ENCODE measurements at places on chromosomes 7 and 10. TPM values are rescaled to one million over a fixed set of nuclear protein-coding genes. Genes with fewer than 3 reads are reported as not detected.
A peak's percentile ranks its signal among the peaks of the same experiment; 100 is the strongest.

- no peak for DNase-seq
Measured at GRCh38 chr10:60536529-60537114, 146.9 kb upstream of the ANK3 start.

GRCh38 chr7:116616555-116617059 is 55.4 kb upstream of the MET start:
- no peak for DNase-seq

DNA sequence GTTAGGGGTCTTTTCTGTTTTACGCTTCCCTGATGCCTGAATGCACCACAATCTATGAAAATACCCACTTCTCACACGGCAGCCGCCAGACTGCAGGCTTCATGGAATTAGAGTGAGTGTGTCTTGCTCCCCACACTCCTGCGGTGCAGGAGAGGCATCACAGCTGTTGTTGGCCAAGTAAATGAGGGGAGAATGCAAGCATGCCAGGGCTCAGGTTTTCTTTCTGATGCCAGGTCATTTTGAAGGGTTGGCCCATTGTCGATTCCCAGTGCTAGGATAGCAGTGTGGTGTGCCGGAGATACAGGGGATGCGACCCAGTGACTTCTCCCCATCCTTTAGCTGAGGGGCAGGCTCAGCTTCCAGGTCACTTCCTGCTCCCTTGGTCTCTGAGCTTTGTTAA is 16.3 kb downstream of the CXCL12 start:
- no peak for DNase-seq

GRCh38 chr10:79382491-79382941 is 35.2 kb downstream of the PPIF start:
- DNase-seq: no peak

GRCh38 chr7:22125436-22125835 is 179.7 kb upstream of the CDCA7L start:
- no peak for DNase-seq

- DNase-seq: no peak
Measured at GRCh38 chr7:22694597-22695207, 32.3 kb upstream of the IL6 start.

DNA sequence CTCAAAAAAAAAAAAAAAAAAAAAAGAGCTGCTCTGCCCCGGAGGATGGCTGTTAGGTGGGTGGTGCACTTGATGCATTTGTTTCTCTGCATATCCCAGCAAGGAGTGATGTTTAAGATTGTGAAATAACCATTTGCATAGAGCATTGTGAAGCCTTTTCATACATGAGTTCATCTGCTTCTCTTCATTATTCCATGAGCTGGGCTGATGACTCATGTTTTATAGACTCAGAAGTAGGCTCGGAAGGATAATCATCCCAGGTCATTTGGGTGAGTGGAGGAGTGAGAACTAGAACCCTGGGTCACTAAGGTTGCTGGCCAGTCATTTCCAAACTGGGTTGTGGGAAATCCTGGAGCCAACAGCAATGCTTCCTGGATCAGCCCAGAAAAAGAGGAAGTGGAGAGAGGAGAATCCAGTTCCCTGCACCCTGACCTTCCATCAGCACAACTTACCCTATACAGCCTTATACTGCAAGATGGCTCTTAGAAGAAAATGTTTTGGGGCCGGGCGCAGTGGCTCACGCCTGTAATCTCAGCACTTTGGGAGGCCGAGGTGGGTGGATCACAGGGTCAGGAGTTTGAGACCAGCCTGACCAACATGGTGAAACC is 45.3 kb downstream of the TACC2 start:
- DNase-seq: no peak

DNA sequence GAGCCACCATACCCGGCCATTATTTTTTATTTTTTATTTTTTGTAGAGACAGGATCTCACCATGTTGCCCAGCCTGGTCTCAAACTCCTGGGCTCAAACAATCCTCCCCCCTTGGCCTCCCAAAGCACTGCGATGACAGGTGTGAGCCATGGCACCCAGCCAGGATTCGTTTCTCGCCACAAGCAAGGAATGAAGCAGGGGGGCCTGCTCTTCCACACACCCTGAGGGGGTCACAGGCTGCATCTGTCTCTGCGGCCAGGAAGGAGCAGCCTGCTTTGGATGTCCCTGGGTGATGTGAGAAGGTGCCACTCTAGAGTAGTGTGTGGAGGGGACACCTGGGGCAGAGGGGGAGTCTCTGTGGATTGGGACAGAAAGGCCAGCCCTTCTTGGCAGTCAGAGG is 61.3 kb upstream of the TNRC18 start:
- no peak for DNase-seq

DNA sequence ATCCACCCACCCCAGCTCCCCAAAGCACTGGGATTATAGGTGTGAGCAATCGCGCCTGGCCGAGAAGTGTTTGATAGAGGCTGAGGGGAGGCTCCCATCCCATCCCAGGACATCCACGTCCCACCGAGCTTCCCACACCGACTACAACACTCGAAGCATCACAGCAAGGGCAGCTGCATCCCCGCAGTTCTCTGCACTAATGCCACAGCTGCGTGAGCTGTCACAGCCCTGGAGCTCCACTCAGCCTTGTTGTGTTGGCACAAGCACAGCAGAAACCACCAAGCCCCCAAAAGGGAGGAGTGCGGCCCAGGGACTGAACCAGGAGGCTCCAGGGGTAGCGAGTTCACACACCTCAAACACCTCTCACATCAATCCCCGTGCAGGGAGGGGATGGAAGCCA is 121.6 kb downstream of the DIP2C start:
- no peak for DNase-seq

DNA sequence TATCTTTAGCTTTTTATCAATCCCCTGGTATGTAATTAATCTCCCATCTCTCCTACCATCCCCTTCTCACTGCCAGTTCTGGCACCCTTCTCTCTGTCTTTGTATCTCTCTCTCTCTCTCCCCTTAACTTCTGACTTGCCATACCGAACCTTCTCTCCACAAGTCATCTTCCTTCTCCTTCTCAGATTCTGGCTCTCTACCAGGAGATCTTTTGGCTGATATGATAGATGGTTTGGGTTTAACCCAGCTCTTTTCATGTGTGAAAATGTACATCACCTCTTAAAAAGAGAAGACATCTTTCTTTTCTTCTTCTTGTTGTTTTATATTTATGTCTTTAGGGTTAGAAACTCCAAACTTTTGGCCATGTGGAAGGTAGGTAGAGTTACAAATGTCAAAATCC is 196.7 kb downstream of the HGF start:
- no peak for DNase-seq

- no peak for DNase-seq
Measured at GRCh38 chr7:108417926-108418325, 38.3 kb downstream of the NRCAM start.

- no peak for DNase-seq
Measured at GRCh38 chr7:45421806-45422205, 152.4 kb upstream of the ADCY1 start.

- DNase-seq: no peak
Measured at GRCh38 chr10:80488539-80489066, 34.5 kb downstream of the TSPAN14 start.

DNA sequence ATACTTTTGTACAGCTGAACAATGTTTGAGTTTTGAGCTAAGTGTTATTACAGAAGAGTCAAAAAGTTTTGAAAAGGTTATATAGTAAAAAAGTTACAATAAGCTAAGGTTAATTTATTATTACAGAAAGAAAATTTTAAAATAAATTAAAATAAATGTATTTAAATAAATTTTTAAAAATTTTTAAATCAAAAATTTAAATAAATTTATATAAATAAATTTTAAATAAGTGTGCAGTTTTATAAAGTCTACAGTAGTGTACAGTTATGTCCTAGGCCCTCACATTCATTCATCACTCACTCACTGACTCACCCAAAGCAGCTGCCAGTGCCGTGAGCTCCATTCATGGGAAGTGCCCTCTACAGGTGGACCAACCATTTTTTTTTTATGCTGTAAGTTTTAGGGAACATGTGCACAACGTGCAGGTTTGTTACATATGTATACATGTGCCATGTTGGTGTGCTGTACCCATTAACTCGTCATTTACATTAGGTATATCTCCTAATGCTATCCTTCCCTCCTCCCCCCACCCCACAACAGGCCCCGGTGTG is 462.9 kb upstream of the ZMIZ1 start:
- DNase-seq: no peak

- DNase-seq: no peak
Measured at GRCh38 chr7:134710854-134711624, 64.4 kb downstream of the BPGM start.

DNA sequence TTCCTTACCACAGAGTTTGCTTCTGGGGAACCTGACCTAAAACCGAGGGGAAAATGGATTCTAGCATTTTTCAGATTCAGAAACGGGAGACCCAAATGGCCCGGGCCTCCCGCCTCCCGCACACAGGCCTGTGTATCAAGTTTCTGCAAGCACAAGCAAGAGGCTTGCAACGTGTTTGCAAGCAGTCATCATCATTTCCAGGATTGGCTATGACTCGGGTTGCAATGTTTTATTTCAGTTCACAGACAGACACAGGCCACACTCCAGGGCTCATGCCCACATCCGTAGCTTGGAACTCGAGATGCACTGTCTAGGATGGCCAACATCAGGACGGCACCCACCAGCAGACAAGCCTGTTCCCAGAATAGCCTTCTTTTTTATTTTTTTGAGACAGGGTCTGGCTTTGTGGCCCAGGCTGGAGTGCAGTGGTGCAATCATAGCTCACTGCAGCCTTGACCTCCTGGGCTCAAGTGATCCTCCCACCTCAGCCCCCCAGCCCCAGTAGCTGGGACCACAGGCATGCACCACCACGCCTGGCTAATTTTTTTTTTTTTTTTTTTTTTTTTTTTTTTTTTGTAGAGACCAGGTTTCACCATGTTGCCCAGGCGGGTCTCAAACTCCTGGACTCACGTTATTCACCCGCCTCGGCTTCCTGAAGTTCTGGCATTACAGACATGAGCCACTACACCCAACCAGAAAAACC is 68.1 kb upstream of the FOXK1 start:
- DNase-seq: no peak

DNA sequence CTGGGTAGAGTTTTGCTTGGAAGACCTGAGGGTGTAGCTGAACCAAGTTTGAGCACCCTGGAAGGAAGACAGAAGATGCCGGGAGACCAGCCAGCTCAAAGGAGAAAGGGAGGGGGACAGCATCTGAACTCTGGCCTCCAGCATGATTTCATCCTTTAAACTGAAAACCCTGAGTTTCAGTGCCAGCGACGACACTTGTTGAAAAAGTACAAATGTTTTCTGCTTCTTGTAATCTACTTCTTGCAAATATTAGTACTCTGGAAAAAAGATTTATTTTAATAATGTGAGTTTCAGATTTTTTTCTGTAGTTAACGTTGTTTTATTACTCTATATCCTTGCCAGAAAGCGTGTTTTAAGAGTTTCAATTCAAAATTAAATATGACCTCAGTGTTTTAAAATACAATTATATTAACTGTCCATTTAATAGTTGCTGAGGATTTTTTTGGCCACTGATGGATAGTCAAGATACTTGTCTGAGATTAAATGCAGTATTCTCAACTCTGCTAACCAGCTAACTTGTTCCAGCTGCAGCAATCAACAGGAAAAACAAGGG is 227.7 kb downstream of the MGMT start:
- DNase-seq: no peak

DNA sequence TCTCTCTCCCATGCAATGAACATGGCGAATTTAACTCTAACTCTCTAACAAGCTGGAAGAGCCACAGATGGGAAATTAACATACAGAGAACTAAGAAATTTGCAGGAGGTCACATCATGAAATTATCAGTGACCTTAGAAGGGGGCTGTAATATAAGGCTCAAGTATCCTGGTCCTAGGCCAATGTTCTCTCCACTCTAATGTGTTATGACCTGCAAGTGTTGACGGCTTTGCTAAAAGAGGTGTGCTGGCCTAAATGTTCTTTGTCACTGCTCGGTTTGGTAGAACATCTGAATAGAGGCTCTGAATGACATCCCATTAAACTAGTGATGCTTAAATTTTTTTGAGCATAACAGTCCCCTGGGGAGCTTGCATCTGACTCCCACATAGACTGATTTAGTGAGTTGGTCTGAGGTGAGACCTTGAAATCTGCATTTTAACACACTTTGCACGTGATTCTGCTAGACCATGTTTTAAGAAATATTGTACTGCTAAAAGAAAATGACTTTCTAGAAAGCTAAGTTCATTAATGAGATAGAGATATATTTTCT is 129.3 kb downstream of the GFRA1 start:
- DNase-seq: no peak

- DNase-seq: peak; percentile 52
Measured at GRCh38 chr7:140229591-140230515, 53.1 kb upstream of the KDM7A start.

DNA sequence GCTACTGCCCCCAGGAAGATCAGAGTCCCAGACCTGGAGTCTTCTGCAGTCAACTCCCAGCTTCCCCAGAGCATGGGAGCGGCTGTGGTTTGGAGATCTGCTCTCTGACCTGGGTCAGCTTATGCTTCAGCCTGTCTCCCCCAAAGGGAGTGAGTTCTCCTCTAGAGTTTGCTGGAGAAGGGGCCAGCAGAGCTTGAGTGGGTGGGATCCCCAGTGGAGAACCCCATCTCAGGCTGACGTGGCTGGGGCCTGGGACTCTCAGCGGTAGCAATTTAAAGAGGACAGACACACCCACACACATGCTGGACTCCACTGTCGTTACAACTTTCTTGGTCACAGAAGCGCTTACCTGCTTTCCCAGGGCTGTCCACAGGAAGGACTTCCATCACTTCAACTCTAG is 6.3 kb downstream of the UNC5B start:
- no peak for DNase-seq

DNA sequence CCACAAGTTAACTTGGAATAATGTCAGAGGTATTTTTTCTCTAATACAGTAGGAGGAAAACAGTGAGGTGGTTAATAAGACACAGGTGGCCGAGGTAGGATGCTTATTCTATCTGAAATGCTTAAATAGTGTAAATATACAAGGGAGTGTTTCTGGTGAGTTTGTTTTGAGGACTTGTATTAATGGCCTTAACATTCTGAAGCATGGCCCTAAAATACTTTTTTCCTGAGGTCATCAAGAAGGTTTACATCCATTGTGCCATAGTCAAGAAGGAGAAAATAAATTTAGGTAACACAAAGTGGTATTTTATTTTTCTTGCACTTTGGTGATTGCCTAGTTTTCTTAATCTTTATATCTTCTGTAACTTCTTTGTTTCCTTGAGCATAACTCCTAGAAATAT is 18.8 kb downstream of the GNAI1 start:
- no peak for DNase-seq

TDRD1 gene
- not detected for total RNA-seq

CELF2 gene
- total RNA-seq: 47.4 TPM

SPDYE9 gene
- total RNA-seq: 0.25 TPM

PRKCQ gene
- total RNA-seq: 1.3 TPM

OR2A42 gene
- total RNA-seq: not detected

MNX1 gene
- total RNA-seq: 0.59 TPM

TMEM130 gene
- 7.8 TPM for total RNA-seq

CEP55 gene
- total RNA-seq: 6.0 TPM

TIMM23B gene
- total RNA-seq: 23.2 TPM

LLCFC1 gene
- total RNA-seq: not detected

ACTA2 gene
- 4.3 TPM for total RNA-seq

KIF11 gene
- 7.2 TPM for total RNA-seq

ATOH7 gene
- 0.86 TPM for total RNA-seq

CADPS2 gene
- total RNA-seq: 0.22 TPM

MAT1A gene
- total RNA-seq: not detected

SCART1 gene
- total RNA-seq: 3.8 TPM

SLC29A3 gene
- 7.8 TPM for total RNA-seq

PODXL gene
- total RNA-seq: 12.3 TPM

Measured in glutamatergic neuron (in vitro differentiated cells).